ENCODE measurements at places on chromosomes 6 and 20.

- DNase-seq, result no peak
These were observed at the start of gene PDE10A for GRCh38 chr6:165662749-165663376. TSS of gene PDE10A (minus strand) at chr6:165663241. CDS start at chr6:165662811, 430 bp downstream.

DNA sequence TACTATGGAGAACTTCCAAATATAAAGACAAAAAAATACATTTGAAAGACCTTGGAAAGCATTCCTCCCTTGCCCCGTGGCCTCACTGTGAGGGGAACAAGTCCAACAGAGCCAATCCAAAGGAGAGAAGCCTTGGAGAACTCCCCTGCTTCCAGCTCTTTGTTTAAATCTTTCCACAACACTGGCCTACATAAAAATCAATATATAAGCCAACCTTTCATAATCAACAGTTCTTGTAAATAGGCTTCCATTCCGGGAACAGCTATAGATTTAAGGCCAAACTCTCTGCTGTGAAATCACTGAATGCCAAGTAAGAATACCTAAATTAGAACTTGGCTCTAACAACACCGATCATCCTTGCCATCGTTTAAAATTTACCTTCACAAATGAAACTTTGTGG lies 242.1 kb downstream of the HACE1 start:
- no peak for DNase-seq

DNA sequence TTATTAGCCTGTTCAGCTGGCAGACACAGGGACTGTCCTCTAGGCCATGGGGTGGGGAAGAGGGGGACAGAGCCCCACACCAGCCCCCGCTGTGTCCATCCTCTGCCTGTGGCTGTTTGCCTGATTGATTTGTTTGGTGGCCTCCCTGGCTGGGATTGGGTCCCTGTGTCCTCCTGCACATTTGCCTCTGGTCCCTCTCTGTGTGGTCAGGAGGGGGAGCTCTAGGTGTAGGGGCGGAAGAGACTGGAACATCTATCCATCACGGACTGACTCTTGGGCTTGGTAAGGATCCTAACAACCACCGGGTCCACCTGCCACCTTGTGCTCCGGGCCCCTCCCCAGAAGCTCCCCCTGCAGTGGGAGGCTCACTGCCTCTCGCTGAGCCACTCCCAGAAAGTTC lies 38.4 kb upstream of the CCDC167 start:
- DNase-seq, result no peak

GRCh38 chr6:71476371-71476770 lies 187.8 kb downstream of the OGFRL1 start:
- no peak for DNase-seq

- no peak for DNase-seq
These were observed 134.8 kb upstream of the RPS6KA2 start for GRCh38 chr6:166761801-166762200.

DNA sequence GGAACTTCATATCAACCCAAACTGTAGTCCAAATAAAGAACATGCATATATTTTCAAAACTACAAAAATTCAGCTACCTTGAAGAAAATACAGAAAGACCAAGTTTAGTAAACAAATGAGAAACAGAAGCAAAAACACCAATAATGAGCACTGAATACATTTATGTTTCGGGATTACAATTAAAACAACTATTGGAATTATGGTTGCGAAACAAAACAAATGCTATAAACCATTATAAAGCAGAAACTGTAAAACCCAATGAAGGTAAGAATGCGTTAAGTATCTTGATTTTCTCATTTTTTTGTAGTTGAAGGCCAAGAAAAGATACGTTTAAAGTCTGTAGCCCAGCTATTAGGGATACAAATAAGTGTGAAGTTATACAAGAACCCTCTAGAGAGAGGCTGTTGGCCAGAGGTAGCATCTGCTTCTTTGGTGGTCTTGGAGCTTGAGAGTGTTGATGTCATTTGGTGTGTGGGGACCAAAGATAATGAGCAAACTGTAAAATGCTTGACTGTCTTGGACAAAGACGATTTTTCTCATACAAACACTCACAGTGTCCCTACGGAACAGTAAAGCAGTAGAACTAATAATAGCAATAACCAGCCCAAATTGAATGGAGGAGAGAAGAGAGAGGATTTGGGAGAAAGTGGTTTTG lies 111.5 kb downstream of the PRND start:
- no peak for DNase-seq

DNA sequence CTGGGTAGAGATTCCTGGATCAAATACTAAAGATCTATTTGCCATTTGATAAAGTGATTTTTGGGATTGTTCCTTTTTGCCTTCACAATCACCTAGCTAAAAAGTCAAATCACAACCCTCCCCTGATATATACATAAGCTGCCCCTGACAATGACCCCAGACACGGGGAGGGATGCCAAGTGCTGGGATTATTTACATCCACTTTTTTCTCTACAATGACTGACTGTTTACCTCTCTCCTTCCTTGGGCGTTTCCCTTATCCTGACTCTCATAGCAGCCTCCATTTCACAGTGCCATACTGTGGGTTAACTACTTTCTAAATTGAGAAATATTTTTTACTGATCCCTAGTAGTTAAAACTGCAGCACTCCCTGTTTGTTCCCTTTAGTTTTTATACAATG lies 150.8 kb upstream of the TMEM170B start:
- DNase-seq, result no peak

- DNase-seq, result no peak
These were observed 34.8 kb downstream of the SLC35D3 start for GRCh38 chr6:136956590-136957544.

DNA sequence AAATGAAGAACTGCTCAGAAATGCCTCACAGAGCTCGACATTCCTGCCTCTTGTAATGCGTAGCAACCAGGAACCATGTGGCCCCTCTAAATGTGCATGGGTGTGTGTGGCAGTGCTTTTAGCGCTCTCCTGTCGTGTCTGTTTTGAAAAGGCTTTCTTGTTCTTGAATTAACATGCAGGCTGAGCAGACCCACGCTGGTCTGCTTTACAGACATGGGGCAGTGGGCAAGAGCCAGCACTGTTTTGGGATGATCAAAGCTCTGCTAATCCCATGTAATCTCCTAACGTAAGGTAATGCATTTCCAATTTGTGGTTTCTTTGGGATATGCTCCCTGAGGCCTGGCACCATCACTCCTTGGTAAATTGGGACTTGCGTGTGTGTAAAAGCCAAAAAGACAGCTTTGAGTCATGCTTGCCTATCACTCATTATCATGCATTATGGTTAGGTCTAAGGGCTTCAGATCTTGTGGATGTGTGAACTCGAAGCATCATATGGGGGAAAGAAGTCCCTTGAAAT lies 11.8 kb downstream of the RIPOR2 start:
- no peak for DNase-seq

GRCh38 chr6:44682987-44683779 lies 295.7 kb downstream of the CDC5L start:
- DNase-seq, result no peak

- DNase-seq, result no peak
These were observed 45.9 kb upstream of the NOP56 start for GRCh38 chr20:2606507-2607006.

GRCh38 chr20:61949363-61949713 lies 116.3 kb downstream of the TAF4 start:
- DNase-seq, result no peak

- DNase-seq, result no peak
These were observed 53.9 kb upstream of the SCML4 start for GRCh38 chr6:107877968-107878367.

GRCh38 chr20:23582293-23582692 lies 14.0 kb upstream of the CST9L start:
- no peak for DNase-seq

- DNase-seq, result no peak
These were observed 127.3 kb upstream of the DTNBP1 start for GRCh38 chr6:15790116-15790515.

DNA sequence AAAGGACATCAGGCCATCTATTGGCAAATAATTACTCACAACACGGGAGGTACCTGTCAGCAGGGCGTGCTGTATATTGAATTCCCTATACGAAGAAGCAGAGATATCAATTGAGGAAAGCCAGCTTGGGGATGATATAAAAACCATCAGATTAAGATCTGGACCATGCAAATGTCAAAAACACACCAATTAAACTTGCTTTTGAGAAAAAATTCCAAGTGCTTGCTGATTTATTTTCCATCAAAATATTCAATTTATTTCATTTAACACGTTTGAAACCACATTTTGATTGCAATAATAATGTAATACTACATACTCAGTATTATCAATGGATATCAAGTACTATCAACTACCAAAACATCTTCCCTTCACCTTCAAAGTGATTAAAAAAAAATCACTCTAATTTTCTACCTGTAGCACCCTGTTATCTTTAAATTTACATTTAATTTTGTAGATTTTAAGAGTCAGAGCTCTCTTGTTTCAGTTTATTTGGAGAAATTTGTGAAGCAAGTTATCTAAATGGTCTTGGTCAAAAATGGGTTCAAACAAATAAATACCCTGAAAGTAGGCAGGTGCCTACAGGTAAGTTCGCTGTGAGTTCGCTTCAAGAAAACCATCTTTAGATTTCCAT lies 6.8 kb upstream of the TBX18 start:
- DNase-seq, result no peak

GRCh38 chr6:7270320-7271204 lies 42.4 kb downstream of the SSR1 start:
- DNase-seq, result no peak

DNA sequence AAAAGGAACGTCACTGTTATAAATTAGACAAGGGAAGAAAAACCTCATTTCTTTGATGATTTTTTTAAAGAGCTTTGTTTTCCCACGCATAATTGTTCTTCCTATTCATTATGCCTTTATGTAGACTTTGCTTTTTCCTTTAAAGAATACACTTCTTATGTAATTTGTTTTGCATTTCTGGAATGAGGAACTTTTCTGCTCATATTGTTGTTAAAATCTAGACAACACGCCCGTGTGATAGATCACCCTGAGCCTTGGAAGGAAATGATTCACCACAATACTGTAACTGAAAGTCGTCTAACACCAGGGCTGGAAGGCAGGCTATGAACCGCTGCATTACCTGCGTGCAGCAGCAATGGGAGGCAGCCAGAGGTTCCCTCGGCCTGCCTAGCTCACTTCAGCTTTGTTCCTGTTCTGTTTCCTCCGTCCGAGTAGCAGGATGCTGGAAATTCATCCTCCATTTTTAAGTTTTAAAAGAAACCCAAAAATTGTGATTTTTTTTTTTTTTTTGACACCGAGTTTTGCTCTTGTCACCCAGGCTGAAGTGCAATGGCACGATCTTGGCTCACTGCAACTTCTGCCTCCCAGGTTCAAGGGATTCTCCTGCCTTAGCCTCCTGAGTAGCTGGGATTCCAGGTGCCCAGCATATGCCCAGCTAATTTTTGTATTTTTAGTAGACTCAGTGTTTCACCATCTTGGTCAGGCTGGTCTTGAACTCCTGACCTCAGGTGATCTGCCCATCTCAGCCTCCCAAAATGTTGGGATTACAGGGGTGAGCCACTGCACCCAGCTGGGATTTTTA lies 49.6 kb upstream of the ZNF217 start:
- no peak for DNase-seq

- no peak for DNase-seq
These were observed 15.9 kb downstream of the KIZ start for GRCh38 chr20:21141825-21142224.

GRCh38 chr20:36549942-36550789 lies 8.8 kb downstream of the MYL9 start:
- no peak for DNase-seq

GRCh38 chr6:141413196-141413595 lies 719.5 kb upstream of the GJE1 start:
- no peak for DNase-seq

GRCh38 chr6:112183271-112183671 lies 71.1 kb downstream of the LAMA4 start:
- DNase-seq, result no peak

- DNase-seq, result no peak
These were observed 100.0 kb upstream of the MLIP start for GRCh38 chr6:54011277-54011648.

DNA sequence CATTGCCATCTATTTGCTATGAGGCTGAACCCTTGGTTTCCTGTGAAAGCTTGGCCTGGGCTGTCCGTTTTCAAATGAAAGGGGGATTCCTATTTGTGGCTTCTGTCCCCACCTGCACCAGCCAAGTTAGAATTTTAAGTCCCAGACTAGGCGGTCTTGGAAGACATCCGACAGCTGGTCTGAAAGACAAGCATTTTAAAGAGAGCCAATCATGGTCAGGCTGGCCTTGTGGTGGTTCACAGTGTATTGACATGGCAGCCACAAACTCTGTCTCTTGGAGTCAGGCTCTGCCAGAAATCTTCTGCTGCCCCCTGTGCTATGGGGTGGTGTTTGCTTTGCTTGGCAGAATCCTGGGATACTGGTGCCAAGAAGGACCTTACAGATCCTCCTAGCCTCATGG lies 319.2 kb upstream of the MOCS1 start:
- no peak for DNase-seq

DNA sequence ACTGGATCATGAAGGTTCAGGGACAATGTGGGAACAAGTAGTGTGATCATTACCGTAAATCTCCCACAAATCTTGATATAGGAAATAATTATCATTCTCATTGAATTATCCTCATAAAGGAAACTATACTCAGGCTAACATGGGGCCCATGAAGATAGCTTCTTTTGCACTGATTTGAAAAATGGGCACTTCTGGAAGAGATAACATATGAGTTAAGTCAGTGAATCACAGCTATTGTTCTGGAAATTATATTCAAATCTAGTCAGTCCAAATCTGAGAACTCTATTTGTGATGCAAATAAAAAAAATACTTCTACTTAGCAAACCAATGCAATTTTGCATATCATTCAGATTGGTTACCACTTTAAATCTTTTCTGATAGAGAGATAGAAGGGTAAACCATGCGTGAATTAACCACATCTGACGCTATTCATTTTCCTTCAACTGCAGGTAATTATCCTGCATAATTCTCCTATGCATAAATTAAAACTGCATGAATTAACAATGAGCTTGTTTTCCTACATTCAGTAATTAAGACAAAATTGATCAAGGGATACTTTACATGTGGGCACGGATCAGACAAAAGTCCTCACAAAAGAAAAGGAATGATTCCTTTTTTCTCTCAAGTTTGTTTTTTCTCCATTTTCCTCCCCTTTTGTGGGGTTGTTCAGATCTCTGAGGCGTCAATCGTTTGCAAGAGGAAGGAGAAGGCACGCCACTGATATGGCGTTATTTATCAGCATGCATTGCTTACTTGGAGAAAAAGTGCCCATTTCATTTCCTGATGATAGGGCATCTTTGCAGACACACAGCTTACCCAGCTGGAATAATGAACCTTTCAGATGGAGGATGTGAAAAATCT lies 36.4 kb downstream of the RIPOR2 start:
- DNase-seq, result no peak

GRCh38 chr20:61065853-61066252 lies 186.2 kb upstream of the CDH4 start:
- no peak for DNase-seq

DNA sequence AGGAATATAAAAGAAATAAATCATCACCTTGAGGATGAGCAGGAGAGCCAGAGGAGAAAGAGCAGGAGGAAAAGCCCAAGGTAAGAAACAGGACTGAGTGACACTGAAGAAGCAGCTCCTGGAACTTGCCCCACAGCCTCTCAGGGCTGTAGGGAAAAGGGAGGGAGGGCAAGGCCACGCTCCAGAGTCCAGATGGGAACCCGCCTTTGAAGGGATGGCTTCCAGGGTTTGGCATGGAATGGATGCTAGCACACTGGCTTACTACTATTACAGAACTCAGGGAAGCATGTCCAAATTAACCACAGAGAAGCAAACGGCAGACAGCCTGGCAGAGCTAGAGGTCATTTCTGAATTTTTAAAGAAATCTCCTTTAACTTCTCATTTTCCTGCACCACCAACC lies 26.8 kb downstream of the RALGAPA2 start:
- DNase-seq, result no peak
